Sciatic nerve (tissue), 2 donors: ENCODE measurements at places on chromosomes 4 and X. TPM values are rescaled to one million over a fixed set of nuclear protein-coding genes. Genes with fewer than 3 reads are reported as not detected.

BEND4 gene
- total RNA-seq, result 0.94 TPM

DNA sequence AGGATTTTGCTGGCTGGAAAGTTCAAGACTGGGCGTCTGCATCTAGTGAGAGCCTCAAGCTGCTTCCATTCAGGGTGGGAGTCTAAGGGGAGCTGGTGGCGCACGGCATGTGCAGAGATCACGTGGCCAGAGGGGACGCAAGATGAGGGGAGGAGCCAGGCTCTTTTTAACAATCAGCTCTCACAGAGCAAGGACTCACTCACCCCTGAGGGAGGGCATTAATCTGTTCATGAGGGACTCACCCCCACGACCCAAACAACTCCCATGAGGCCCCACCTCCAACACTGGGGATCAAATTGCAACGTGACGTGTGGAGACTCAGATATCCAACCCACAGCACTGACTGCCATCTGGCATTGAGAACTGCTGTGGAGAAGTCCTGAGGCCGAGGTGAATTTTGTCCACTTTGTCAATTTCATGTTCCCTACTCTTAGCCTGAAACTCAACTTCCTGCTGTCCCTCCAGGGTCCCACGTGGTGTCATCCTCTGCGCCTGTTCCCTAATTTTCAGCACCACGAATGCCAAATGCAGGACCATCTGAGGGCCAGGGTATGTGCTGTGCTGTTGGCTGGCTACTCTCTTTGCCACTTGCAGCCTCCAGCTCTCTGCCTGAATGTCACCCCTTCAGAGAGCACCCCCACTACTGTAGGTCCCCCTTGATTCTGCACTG, 5.6 kb downstream of the ZFP92 start:
- DNase-seq, result no peak

GRCh38 chr4:6859543-6859942, 50.1 kb upstream of the TBC1D14 start:
- DNase-seq, result no peak

- no peak for DNase-seq
Measured at GRCh38 chr4:91064157-91064853, 937.1 kb downstream of the CCSER1 start.

SNCA gene
- 202 TPM for total RNA-seq

XAGE1A gene
- total RNA-seq, result not detected

DNA sequence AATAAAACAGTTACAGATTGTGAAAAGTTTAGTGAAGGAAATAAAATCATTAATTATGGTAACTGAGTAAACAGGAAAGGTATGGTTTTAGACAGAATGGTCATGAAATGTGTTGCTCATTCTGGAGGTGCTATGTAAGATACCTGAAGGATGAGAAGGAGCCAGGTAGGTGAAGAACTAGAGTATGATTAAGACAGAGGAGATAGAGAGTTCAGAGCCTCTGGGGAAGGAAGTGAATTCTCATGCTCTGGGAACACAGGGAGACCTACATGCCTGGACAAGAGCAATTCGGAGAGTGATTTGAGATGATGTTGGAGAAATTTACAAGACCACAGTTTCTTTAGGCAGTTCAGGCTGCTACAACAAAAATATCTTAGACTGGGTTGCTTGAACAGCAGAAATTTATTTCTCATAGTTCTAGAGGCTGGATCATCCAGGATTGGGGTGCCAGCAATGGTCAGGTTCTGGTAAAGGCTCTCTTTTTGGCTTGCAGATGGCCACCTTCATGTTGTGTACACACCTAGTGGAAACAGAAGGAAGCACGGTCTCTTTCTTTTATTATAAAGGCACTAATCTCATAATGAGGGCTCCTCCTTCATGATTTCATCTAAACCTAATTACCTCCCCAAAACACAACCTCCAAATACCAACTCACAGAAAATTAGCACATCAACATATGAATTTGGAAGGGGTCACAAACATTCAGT, 1416.1 kb downstream of the PCDH7 start:
- no peak for DNase-seq

GRCh38 chr4:81378386-81378785, 93.3 kb downstream of the RASGEF1B start:
- DNase-seq, result no peak

C4orf50 gene
- total RNA-seq, result 0.09 TPM

HTN1 gene
- not detected for total RNA-seq

GRCh38 chrX:123230798-123231197, 46.7 kb downstream of the GRIA3 start:
- DNase-seq, result no peak

DNA sequence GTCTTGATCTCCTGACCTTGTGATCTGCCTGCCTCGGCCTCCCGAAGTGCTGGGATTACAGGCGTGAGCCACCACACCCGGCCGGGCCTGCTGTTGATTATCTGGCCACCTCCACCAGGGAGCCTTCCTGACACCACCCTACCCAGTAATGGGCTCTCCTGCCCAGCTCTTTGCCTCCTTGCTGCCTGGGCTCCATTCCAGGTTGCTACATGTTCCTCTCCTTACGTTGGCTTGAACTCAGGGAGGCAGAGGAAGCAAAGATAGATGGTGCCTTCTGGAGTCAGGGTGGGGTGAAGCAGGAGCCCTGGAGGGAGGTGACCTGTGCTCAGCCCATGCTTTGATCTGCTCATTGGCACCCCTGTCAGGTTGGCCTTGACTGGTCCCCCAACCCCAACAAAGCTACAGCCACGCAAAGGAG, 26.3 kb downstream of the FLNA start:
- no peak for DNase-seq
